ENCODE measurements at places on chromosomes 6 and 20.

DNA sequence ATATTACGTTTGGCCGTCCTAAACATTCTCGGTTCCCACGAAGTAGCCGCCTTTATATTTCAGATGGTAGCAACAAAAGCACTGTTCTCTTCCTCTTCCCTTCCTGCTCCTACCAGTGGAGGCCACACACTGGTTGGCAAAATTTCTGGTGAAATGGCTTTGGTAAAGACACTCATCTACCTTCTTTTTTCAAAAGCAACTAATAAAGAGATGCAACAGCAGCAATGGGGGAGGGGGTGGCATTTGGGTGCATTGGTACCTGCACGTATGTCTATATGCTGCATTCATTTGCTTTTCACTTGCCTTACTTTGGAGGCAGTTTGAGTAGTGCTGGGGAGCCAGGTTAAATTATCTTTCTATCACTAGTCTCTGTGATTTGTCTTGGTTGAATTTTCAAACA lies 6.0 kb downstream of the POU3F2 start:
- no peak for DNase-seq

GRCh38 chr20:20409331-20409730 lies 41.4 kb downstream of the INSM1 start:
- DNase-seq = no peak

DNA sequence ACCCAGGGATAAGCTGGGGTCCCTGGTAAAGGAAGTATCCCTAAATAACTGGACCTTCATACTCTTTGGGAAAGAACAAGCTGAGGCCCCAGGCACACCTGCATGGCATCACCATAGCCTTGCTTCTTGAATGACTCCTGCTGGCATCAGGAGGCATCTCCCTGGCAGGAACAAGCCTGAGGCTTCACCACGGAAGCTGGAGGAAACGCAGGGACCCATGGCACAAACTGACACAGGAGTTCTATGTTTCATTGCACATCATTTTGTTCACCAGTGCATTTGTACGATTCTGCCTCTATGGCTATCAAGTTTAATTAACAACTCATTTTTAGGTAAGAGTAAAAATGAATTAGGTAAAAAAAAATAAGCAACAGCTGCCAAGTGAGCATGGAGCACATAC lies 619 bp upstream of the PDE7B start:
- no peak for DNase-seq

- DNase-seq = no peak
These were observed 23.6 kb upstream of the FBXL4 start for GRCh38 chr6:98971303-98971702.

DNA sequence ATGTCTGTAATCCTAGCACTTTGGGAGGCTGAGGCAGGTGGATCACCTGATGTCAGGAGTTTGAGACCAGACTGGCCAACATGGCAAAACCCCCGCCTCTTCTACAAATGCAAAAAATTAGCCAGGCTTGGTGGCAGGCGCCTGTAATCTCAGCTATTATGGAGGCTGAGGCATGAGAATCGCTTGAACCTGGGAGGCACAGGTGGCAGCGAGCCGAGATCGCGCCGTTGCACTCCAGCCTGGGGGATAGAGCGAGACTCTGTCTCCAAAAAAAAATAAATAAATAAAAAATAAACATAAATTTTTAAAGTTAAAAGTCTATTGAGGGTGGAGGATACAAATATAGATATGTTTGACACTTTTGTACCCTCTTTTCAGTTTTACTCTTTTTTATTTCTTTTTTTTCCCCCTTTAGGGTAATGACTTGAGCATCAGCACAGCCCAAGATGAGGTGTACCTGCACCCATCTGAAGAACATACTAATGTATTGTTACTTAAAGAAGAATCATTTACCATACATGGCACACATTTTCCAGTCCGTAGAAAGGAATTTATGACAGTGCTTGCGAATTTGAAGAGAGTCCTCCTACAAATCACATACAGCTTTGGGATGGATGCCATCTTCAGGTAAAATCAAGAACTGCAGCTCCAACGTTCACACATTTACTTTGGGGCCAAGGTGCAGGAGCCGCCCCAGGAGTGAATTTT lies 368.9 kb downstream of the LAMA2 start:
- peak; percentile 19 for DNase-seq

DNA sequence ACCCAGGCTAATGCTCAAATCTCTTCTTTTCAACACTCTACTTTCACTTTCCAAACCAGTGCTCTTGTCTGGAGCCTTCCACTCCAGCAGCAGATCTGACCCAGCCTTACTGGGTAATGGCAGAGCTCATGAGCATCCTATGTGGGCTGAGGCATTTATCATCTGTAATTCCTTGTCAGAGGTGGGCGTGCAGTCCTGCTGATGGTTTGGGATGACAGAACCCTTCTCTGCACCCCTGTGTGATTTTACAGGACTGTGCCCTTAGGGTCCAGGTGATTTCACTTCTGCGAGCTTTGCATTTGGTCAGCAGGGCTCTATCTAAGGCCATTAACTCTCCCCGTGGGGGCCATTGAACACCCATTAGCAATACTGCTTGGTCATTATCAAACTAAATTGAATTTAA lies 55.4 kb downstream of the LAMA4 start:
- no peak for DNase-seq

GRCh38 chr6:91669154-91669870 lies 1082.4 kb upstream of the MAP3K7 start:
- no peak for DNase-seq

DNA sequence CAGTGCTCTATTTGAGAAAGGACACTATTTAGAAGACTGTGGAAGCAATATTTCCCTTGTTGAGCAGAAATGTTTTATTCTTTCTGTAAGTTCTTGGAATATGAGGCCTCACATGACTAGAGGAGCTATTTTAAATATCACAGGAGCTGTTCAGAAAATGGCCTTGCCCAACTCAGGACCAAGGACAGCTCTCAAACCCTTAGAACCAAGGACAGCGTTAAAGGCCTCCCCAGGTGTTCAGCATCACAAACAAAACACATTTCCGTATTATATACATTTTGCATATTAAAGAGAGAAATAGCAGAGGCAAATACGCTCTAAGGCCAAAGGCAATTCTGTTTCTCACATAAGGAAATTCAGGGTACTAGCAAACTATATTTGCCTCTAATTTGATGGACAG lies 631.4 kb downstream of the CDH26 start:
- no peak for DNase-seq

GRCh38 chr6:30730601-30731435 lies 10.7 kb downstream of the TUBB start:
- DNase-seq = peak; percentile 69

- DNase-seq = no peak
These were observed 1.4 kb downstream of the NKX2-4 start for GRCh38 chr20:21395666-21396598.

DNA sequence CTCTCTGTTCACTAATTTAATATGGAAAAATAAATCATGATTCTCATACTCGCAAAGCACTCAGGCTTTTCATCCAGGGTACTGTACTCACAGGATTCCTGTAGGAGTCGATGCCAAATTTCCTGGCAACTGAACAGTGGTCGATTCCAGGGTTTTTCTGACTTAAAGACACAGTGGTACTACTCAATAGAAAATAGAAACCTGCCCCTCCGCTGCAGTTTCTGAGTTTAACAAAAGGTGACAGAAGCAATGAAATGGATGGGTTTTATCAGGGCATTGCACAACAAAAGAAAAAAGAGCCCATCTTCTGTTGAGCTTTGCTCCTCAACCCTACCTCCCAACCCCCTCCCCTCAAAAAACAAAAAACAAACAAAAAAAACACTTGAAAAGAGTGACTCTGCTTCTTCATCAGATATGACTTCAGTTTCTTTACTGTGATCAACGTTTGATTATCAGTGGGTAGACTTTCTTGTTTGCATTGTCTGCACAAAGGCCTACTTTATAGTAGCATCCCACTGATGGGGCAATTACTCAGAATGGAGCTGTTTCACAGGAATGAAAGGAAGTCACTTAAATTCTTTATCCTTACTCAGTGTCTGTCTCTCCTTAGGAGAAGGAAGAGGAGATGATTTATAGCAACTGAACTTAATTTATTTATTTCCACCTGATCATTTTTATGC lies 96.2 kb upstream of the FOXO3 start:
- DNase-seq = no peak

- no peak for DNase-seq
These were observed 39.6 kb upstream of the STX16 start for GRCh38 chr20:58611236-58612030.

- DNase-seq = no peak
These were observed 447.3 kb downstream of the MAFB start for GRCh38 chr20:40241596-40242343.

Measured in stimulated activated CD4-positive, alpha-beta T cell treated with anti-CD3 and anti-CD28 coated beads, Interleukin-1b, Interleukin-23, amount 100 ng/mL, for 1 hour (primary cell).